ENCODE measurements at places on chromosomes 2 and 18. TPM values are rescaled to one million over a fixed set of nuclear protein-coding genes. Genes with fewer than 3 reads are reported as not detected.

PDCD1 gene
- total RNA-seq = not detected

BOLL gene
- not detected for total RNA-seq

RSAD2 gene
- 1.5 TPM for total RNA-seq

RMND5A gene
- total RNA-seq = 27.6 TPM

RFTN2 gene
- total RNA-seq = 4.2 TPM

THSD7B gene
- under 0.01 TPM for total RNA-seq

PDE11A gene
- 0.33 TPM for total RNA-seq

ITM2C gene
- total RNA-seq = 106 TPM

EVA1A gene
- 35.9 TPM for total RNA-seq

AGPS gene
- total RNA-seq = 32.3 TPM

SERPINB13 gene
- not detected for total RNA-seq

MORN2 gene
- 15.0 TPM for total RNA-seq

SCN2A gene
- total RNA-seq = 4.1 TPM

MYL1 gene
- not detected for total RNA-seq

UNC80 gene
- total RNA-seq = not detected

ZNF892 gene
- total RNA-seq = 4.5 TPM

SLC5A7 gene
- total RNA-seq = not detected
